Inflammatory macrophage (primary cell): ENCODE measurements at places on chromosomes 4 and X.
A peak's percentile ranks its signal among the peaks of the same experiment; 100 is the strongest.

- no peak for DNase-seq
Measured at GRCh38 chr4:32986236-32986635, 2266.1 kb downstream of the PCDH7 start.

DNA sequence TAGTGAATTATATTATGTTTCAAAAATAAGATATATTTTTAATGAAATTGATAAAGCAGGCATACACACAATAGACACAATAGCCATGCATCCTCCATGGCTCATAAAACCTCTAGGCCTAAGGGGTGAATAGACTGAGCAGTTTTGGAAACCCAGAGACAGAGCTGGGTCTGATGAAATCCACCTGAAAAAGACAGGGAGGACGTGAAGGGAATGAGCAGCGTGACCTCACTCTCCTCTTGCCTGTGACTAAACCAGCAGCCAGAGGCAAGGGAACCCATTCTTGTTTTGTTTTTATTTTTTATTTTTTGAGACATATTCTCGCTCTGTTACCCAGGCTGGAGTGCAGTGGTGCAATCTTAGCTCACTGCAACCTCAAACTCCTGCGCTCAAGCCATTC is 424.4 kb upstream of the FAM241A start:
- DNase-seq, result no peak

- no peak for DNase-seq
Measured at GRCh38 chr4:85381968-85382367, 93.0 kb upstream of the ARHGAP24 start.

- DNase-seq, result no peak
Measured at GRCh38 chr4:21848021-21848420, 100.6 kb downstream of the KCNIP4 start.

- peak; percentile 79 for DNase-seq
Measured at GRCh38 chr4:11805842-11806241, 377.1 kb upstream of the HS3ST1 start.

DNA sequence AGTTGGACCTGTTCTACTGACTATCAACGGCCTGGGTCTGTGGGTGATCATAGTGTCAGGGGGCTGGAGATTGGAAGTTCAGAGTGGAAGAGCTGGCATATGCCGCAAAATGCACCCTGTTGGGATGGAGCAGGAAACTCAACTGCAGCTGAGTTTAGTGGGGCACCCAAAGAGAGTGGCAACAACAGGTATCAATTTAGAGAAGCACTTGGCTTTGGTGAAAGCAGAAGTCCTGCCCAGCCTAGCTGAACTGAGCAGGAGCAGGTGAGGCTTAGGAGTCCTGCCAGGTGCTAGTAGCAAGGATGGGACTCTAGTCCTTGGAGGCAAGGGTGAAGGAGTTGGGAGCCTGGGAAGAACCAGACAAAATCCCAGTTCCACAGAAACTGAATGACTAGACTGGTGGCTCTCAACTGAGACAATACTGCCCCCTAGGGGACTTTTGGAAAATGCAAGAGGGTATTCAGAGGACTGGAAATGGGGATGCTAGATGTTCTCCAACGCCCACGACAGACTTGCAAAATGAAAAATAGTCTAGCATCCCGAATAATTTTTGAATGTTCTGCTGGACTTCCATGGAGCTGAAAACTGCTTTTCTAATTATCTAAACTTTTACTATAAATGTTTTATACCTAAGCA is 49.4 kb downstream of the RTL9 start:
- DNase-seq, result peak; percentile 75

DNA sequence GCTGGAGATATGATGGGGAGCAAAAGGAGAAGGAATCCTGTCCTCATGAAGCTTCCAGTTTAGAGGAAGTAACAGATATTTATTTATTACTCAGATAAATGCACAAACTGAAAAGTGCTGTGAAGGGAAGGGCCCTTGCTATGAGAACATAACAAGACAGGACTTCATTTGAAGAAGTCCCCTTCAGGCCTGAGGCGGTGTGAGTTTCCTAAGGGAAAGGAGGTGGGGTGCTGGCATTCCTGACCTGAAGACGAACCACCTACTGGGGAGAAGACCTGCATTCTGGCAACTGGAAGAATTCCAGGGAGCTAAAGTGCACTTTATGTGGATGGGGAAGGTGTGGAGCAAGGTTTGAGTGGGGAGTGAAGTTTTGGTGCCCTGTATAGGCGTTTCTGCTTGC is 15.9 kb upstream of the SPARCL1 start:
- no peak for DNase-seq

DNA sequence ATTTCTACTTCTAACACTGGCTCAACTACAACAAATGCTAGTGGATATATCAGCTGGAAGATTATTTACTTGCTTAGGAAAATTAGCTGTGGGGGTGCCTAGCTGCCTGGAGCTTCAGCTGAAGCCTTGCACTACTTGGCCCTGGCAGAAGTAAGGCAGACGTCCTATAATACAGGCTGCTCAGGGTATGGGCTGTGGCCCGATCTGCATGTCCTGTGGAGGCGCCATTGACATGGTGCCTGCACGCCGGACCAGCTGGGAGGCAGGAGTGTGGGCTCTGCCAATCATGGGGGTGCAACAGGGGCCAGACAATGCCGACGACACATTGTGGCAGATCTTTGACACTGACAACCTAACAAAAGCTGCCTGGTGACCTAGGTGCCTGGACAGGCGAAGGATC is 31.6 kb upstream of the UCP1 start:
- DNase-seq, result no peak

DNA sequence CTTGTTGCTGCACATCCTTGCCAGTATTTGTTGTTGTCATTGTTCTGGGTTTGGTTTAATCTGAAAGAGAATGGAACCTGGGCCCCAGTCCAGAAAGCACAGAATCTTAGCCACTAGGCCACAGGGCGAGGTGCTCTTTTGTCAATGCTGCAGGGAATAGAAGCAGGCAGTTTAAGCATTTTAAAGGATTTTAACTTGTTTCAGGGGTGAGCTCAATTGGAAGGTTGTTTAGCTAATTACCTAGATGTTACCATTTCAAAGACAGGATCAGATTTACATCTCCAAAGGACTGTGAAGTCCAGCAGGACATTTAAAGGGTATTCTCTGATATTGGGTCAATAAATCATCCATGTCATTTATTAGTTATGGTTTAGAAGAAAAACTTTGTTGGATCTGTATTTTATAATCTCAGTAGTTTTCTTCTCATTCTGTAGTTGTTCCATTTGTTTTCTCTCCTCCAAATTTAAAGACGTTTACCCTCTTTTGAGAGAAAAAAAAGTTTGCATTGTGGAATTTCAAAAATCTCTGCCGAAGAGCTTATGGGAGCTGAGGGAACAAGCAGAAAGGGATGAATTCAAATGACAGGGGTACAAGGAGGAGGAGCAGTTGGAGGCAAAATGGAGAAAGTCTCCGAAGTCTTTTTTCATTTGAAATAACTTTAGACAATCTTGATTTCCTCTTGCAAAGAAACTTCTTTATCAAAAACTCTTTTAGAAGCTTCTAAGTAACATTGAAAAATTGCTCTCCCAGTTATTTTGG is 57.5 kb upstream of the FAM47C start:
- no peak for DNase-seq

DNA sequence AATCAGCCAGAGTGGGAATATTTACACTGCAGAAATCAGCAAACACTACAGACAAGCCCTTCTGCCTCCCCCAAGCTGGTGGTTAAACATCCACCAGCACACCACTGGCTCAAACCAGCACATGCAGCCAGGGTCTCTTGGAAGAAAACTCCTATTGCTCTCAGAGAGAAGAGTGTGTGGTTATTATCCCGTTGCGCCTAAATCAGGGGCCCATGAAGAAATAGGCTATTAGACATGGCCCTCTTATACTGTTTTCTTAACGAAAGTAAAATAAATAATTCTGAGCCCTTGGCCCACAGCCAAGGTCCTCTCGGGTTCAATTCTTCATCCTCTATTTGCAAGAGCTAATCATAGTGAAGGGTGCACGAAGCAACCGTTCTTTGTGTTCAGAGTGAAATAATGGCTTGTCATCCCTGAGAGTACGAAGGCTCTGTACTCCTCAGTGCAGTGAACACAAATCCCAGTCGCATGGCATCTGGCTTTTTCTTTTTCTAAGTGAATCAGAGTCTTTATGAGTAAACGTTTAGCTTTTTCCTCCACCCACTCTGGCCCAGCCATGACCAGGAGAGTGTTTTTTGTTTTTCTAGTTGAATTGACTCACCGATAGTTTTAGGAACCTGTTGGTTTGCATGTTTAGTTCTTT is 33.4 kb upstream of the RBM47 start:
- peak; percentile 38 for DNase-seq

- no peak for DNase-seq
Measured at GRCh38 chr4:153969542-153969941, 180.7 kb upstream of the SFRP2 start.

- no peak for DNase-seq
Measured at GRCh38 chr4:148495463-148495862, 53.2 kb upstream of the NR3C2 start.

- DNase-seq, result peak; percentile 34
Measured at GRCh38 chr4:127783026-127783769, 1.1 kb downstream of the HSPA4L start.

- no peak for DNase-seq
Measured at GRCh38 chr4:104870495-104871233, 276.0 kb upstream of the TET2 start.

DNA sequence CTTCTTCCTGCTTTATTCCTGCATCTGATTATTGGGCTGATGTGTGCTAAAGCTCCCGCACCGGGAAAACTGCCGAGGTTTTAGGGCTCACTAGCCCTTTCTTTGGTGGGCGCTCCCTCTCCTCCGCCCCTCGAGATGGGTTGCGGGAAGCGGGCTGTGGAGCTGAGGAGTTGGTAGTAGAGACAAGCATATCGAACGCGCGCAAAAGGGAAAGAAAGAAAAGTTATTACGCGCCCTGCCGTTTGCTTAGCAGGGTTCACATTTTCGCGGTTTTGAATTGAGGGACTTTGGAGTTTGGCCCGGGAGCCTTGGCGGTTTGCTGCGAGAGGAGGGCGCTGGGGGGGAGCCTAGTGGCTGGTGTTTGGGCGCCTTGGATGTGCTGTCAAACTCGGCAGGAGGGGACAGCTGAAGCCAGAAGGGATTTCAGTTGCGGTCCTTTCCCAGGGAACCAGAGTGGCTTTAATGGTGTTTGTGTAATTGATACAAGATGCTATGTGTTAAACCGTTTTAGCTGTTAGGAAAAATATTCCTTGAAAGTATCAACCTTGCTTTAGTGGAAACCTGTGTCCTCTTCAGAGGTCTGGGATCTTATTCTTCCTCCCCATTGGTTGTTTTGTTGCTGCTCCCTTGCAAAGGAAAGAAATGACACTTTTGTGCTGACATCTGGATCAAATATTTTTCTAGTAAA is 1.1 kb downstream of the GAB1 start:
- peak; percentile 17 for DNase-seq

DNA sequence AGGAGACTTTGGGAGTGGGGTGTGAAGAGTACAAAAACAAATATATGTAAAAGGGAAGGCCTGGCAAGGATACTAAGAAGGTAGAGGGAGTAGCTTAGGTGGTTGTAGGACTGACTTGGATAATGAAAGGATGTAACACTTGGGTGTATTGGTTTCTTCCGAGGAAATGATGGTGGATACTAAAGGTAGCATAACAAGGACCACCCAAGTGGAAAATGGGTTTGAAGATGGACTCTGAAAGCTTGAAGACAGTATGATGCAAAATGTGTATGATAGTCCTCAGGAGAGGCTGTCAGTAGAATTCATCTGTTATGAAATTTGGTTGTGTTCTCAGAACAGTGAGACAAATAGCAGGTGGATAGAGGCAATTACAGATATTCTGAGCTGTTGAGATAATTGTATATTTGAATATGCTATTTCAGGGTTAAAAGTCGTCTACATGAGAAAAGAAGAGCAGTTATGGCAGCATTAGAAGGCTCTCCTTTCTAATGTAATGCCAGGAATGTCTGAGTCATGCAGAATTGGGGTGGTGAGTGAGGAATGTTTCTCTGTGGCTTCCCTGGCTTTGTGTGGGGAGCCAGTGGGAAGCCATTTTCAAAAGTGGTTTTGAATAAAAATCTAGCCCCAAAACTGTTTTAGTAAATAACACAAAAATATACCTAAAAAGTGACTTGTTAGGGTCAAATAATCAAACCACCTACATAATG is 75.6 kb downstream of the FHIP1A start:
- DNase-seq, result no peak

DNA sequence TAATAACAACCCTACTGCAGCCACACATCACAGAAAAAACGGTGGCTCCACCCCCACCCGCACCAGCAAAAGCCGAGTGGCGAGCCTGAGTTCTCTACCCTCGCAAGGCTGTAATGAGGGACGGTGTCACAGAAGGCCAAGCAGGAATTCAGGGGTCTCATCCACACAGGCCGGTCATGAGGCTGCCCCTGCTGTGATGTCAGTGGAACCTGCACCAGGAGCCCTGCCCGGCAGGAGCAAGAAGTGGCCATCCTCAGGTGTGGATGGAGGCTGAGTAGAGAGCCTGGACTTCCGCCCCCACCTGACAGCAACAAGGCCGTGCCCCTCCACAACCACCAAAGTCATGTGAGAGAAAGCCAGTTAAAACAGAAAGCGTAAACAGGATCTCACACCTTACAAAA is 20.6 kb downstream of the LYAR start:
- DNase-seq, result no peak

- DNase-seq, result no peak
Measured at GRCh38 chrX:71941776-71942175, 31.1 kb downstream of the NHSL2 start.

- DNase-seq, result no peak
Measured at GRCh38 chr4:80219301-80220025, 22.2 kb downstream of the PRDM8 start.

DNA sequence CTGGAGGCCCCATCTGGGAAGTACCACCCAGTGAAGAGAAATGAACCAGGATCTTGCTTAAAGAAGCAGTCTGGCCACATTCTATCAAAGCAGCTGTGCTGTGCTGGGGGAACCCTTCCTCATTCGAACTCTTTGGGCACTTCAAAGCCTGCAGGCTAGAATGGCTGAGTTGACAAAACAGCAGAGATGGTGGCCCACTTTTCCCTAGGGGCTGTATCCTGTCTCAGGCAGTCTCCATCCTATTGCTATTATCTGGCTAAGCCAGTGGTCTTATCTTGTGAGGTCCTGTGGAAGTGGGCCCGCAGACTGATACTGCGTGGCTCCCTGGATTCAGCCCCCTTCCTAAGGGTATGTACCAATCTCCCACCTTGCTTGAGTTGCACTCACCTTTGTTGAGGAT is 114.3 kb downstream of the VSIG4 start:
- no peak for DNase-seq

- DNase-seq, result no peak
Measured at GRCh38 chrX:96483647-96484160, 200.9 kb upstream of the DIAPH2 start.

- peak; percentile 85 for DNase-seq
Measured at GRCh38 chr4:76179398-76180318, 31.5 kb upstream of the NUP54 start.

GRCh38 chr4:173005912-173006633 is 162.5 kb upstream of the GALNT7 start:
- no peak for DNase-seq

DNA sequence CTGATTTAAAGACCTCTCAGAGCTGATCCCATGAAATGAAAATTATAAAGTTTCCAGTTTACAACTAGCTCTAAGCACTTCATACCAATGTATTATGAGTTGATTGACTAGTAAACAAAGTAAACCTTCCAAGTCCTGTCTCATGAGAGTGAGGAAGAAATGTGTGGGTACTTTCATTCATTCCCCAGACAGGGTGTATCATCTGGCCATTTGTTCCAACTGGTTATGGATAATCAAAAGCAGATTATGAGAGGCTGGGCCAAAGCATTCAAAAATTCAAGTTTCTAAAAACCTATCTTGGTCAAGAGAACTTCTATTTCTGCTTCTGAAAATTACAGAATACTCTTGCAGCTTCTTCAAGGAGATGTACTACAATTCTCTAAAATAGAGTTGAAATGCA is 193.3 kb upstream of the RASGEF1B start:
- DNase-seq, result no peak

GRCh38 chr4:2274320-2275043 is 12.6 kb upstream of the MXD4 start:
- no peak for DNase-seq
